Endodermal cell (in vitro differentiated cells): ENCODE measurements at places on chromosomes 6 and 20.

DNA sequence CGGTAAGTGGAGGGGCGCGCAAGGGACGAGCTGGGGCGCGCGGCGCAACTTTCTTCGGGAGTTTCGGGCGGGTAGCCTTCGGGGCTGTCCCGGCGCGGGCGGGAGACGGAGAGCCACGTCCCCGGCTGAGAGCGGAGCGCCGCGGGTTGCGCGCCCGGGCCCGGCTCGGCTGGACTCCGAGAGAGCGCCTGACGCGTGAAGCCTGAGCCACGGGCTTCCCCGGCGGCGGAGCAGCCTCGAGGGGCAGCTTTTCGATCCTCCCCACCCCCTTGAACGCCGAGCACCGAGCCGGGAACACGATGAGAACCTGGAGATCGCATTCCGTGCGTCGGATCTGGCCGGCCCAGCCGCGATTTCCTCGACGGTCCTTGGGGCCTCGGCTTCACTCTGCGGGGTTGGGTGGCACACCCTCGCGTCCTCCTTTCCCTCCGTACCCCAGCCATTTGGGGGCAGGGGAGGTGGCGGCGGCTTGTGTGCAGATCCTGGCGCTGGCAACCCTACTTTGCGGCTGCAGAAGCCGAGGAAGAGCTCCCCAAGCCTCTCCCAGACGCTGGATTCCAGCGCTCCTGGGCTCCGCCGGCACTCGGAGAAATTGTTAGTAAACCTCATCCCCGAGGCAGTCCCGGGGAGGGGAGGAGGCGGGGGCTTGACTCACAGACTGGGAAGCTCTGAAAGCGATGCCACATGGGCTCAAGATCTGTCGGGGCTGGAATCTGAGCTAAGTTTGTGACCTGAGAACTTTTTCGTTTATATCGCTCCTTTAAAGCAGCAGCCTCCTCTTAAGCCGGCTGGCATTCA lies 572 bp downstream of the DSE start:
- H3K4me1 ChIP-seq, result no peaks in the 10 kb centered on the region
- H3K4me3 ChIP-seq, result peak overlapping the region; percentile 83
- no peaks in the 10 kb centered on the region for H3K27me3 ChIP-seq

GRCh38 chr6:40528051-40528450 lies 59.1 kb downstream of the LRFN2 start:
- H3K27me3 ChIP-seq, result no peaks in the 10 kb centered on the region
- H3K27ac ChIP-seq, result no peak overlapping the region
- no peaks in the 10 kb centered on the region for H3K36me3 ChIP-seq
- no peak for DNase-seq
- peaks cover 3% of the 10 kb centered on the region for H3K4me1 ChIP-seq
- no peak overlapping the region for H3K4me3 ChIP-seq

- H3K36me3 ChIP-seq, result no peaks in the 10 kb centered on the region
- no peaks in the 10 kb centered on the region for H3K27me3 ChIP-seq
- H3K4me1 ChIP-seq, result peaks cover 8% of the 10 kb centered on the region
- no peak overlapping the region for H3K27ac ChIP-seq
- DNase-seq, result no peak
- no peak overlapping the region for H3K4me3 ChIP-seq
These were observed 277.1 kb downstream of the SYNE1 start for GRCh38 chr6:152360034-152360433.

DNA sequence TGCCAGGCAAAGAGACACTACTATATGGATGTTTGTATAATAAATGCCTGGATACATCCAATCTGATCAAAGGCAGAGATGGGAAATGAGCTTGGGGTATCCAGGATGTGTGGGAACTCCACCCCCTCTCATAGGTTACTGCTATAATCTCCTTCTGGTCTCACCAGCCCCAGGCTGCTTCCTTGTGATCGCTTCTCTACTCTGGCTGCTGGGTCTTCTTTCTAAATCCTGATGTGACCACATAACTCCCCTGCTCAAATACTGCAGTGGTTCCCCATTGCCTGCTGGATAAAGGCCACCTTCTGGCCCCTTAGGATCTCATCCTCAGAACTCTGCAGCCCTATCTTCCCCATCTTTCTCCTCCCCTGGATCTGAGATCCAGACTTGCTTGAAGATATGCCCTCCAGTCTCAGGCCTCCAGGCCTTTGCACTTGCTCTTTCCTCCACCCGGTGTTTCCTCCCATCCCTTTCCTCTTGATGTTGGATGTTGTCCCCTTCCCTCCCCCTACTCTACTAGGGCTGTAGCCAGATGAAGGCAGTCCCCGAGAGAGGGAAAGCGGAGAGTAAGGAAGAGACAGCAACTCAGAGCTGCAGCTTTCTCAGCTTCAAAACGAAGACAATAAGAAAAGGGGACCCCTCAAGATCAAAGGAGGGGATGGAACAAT lies 828 bp upstream of the XKR7 start:
- peaks cover 57% of the 10 kb centered on the region for H3K27me3 ChIP-seq
- no peak overlapping the region for H3K4me3 ChIP-seq
- H3K4me1 ChIP-seq, result peaks cover 8% of the 10 kb centered on the region
- no peaks in the 10 kb centered on the region for H3K36me3 ChIP-seq
- DNase-seq, result no peak

DNA sequence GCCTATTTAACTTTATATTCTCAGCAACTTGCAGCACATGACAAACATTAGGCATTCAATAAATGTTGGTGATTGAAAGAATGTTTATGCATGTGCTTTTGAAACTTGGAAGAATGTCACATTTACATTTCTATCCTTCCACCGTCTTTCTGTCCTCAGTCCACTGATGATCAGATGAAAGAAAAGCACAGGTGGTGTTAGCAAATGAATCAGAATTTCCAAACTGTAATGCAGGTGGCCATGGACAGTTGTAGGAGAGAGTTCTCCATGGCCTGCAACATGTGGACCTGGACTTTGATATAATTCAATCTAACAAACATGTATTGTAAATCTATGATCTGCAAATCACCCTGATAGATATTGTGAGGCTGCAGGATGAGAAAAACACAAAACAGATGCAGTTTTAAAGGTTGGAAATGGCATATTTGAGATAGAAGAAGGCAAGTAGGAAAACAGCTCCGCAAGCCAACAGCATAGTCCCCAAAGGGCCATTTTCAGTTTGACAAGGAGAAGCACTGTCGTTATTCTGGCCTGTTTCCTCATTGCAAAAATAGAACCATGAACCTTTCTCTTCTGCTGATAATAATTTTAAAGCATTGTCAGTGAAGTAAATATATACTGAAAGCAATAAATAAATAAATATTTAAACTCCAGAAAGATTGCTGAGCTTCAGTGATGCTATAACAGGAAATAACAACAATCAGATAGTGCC lies 119.4 kb downstream of the AIG1 start:
- H3K4me3 ChIP-seq, result no peak overlapping the region
- DNase-seq, result no peak
- no peaks in the 10 kb centered on the region for H3K4me1 ChIP-seq
- no peak overlapping the region for H3K27ac ChIP-seq
- no peaks in the 10 kb centered on the region for H3K27me3 ChIP-seq

GRCh38 chr6:83231146-83231545 lies 38.0 kb downstream of the RWDD2A start:
- no peaks in the 10 kb centered on the region for H3K36me3 ChIP-seq
- H3K4me3 ChIP-seq, result no peak overlapping the region
- peaks cover 4% of the 10 kb centered on the region for H3K4me1 ChIP-seq
- H3K27me3 ChIP-seq, result no peaks in the 10 kb centered on the region
- H3K27ac ChIP-seq, result no peak overlapping the region

DNA sequence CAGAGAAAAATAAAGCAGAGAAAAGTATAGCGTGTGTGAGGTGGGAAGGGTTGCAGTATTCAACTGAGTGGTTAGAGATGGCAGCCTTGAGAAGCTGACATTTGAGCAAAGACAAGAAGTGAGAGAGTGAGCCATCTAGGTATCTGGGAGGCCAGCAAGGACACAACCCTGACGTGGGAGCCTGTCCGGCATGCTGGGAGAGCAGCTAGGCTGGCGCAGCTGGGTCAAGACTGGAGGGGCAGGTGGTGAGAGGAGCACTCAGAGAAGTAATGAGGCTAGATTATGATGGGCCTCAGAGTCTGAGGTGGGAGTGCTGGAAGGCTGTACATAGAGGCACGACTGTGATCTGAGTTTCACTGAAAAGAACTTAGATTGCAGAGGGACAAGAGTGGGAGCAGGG lies 12.9 kb downstream of the TTPAL start:
- peaks cover 88% of the 10 kb centered on the region for H3K36me3 ChIP-seq
- no peak overlapping the region for H3K27ac ChIP-seq
- H3K4me1 ChIP-seq, result peaks cover 14% of the 10 kb centered on the region
- H3K4me3 ChIP-seq, result no peak overlapping the region
- DNase-seq, result peak; percentile 28

- no peak for DNase-seq
- H3K36me3 ChIP-seq, result peaks cover 22% of the 10 kb centered on the region
These were observed 58.4 kb downstream of the GJA10 start for GRCh38 chr6:89952686-89953085.

GRCh38 chr6:165588515-165588914 lies 74.5 kb downstream of the PDE10A start:
- no peak overlapping the region for H3K4me3 ChIP-seq
- H3K36me3 ChIP-seq, result peaks cover 12% of the 10 kb centered on the region
- no peak overlapping the region for H3K27ac ChIP-seq
- DNase-seq, result no peak
- H3K27me3 ChIP-seq, result no peaks in the 10 kb centered on the region
- H3K4me1 ChIP-seq, result no peaks in the 10 kb centered on the region

GRCh38 chr20:46954490-46955038 lies 59.9 kb downstream of the EYA2 start:
- H3K36me3 ChIP-seq, result peaks cover 17% of the 10 kb centered on the region
- DNase-seq, result no peak
- H3K4me3 ChIP-seq, result no peak overlapping the region
- H3K27ac ChIP-seq, result no peak overlapping the region
- H3K4me1 ChIP-seq, result peaks cover 3% of the 10 kb centered on the region

DNA sequence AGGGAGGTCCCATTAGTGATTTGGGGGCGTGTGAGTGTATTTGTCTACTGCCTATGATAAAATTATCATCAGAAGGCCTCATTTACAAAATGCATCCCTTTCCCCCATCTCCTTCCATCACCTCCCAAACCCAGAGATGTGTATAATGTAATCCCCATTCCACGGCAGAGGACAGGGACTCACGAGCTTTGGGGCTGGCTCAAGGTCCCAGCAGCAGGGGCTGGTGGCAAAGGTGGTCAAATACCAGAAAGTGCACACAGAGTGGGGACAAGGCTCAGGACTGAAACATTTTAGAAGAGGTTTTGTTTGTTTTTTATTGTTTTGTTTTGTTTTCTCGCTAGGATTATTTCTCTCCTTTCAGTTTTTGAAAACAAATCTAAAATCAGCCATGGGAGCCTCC lies 68.5 kb upstream of the TOP1 start:
- no peaks in the 10 kb centered on the region for H3K36me3 ChIP-seq
- no peak for DNase-seq
- no peaks in the 10 kb centered on the region for H3K27me3 ChIP-seq
- H3K4me3 ChIP-seq, result no peak overlapping the region
- peaks cover 12% of the 10 kb centered on the region for H3K4me1 ChIP-seq

DNA sequence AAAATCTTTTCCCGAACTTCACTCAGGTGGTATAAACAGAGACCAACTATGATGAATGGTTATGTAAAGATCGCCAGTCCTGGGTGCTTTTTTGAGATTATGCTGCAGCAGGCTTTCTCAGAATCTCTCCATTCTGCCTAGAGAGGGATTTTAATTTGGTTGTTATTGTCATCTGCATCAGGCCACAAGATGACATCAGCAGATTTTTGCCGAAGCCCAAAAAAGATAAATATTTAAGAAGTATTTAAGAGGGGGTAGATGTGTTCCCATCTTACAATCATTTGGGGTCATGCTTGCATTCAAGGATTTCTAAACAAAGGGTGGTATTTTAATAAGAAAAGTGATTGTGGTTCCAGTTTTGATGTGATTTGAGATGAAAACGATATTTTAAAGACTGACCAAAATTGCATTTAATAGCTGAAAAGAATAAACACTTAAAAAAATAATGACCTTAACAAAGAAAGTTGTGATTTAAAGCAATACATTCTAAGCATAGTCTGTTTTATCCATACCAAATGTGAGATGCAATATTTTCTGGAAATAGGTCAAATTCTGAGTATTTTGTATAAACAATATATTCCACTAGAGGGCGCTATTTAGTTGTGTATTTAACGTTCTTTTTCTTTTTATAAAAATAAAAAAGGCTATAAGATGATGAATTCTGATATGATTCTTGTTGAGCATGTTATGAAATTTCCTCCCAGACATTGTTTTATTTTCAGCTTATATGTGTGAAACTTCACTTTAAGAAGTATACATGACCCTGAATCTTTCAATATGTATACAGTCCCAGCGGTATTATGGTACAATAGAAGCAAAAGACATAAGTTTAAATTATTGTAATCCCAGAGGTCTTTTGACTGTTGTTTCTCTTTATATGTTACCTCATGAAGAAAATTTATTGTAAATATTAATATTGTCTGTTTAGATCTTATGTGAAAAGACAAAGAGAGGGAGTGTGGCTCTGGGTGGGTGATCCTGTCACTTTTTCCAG lies 51.0 kb upstream of the ZFP64 start:
- H3K4me3 ChIP-seq, result no peak overlapping the region
- H3K27me3 ChIP-seq, result no peaks in the 10 kb centered on the region

GRCh38 chr6:170193326-170193821 lies 97.5 kb downstream of the DLL1 start:
- H3K4me1 ChIP-seq, result no peaks in the 10 kb centered on the region
- DNase-seq, result no peak
- H3K36me3 ChIP-seq, result no peaks in the 10 kb centered on the region
- H3K27me3 ChIP-seq, result no peaks in the 10 kb centered on the region

DNA sequence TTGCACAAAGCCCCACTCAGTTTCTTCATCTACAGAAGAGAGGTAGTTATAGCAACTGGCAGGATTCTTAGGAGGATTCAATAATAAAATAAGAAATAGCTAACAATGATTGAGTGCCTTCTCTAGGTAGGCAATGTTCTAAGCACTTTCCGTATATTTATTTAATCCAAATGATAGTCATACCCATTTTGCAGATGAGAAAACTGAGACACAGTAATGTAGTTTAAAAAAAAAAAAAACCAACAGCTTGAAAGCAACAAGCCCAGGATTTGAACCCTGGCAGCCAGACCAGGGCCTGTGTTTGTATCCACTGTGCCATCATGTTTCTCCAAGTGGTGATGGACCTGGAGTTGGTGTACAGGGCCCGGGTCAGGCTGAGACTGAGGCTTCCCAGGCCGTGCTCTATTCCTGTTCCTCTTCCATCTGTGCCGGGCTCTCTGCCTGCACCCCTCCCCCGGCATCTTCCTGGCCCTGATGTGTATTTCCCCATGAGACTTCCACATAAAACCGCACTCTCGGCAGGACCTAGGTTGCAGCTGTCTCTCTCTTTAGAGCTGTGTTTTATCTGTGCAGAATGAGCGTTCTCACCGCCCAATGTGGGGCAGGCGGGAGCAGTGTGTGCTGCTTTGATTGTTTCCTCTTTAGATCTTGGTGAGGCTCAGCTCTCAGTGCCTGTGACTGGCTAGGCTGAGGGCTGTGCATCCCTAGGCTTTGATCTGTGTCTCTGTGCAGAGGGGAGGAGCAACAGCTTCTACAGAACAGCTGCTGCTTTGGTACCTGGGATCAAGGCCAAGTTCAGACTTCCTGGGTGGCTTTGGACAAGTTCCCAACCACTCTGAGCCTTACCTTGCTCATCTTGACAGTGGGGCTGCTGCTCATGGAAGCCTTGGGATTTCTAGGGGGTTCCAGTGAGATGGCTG lies 49.5 kb downstream of the TOX2 start:
- H3K4me1 ChIP-seq, result peaks cover 3% of the 10 kb centered on the region
- H3K27me3 ChIP-seq, result no peaks in the 10 kb centered on the region
- H3K27ac ChIP-seq, result no peak overlapping the region
- peak; percentile 32 for DNase-seq
- H3K4me3 ChIP-seq, result no peak overlapping the region

- no peaks in the 10 kb centered on the region for H3K4me1 ChIP-seq
- no peak for DNase-seq
- no peaks in the 10 kb centered on the region for H3K27me3 ChIP-seq
- no peak overlapping the region for H3K27ac ChIP-seq
- no peaks in the 10 kb centered on the region for H3K36me3 ChIP-seq
These were observed 4.0 kb downstream of the BLTP3A start for GRCh38 chr6:34795836-34796425.
